ENCODE measurements at places on chromosomes 5 and 9.

DNA sequence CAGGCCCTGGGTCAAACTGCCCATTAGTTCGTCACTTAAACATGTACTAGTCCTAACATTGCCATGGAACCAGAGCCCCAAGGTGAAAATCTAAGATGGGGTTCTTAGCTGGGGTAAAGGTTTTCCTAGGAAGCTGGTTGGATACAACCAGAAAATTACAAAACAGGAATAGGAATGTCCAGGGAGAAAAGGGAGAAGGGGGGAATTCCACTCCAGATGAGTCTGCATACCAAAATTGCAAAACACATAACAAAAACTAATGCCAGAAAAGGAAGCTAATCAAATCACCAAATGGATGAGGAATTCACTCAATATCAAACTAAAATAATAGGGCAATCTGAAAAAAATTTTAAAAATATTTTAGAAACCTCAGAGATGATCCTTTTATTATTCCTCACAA, 396.2 kb downstream of the EFNA5 start:
- DNase-seq, result no peak

GRCh38 chr5:74738406-74738805, 28.5 kb downstream of the GFM2 start:
- DNase-seq, result no peak

GRCh38 chr9:21901546-21901945, 92.6 kb downstream of the CDKN2A start:
- no peak for DNase-seq

- DNase-seq, result no peak
Observed at GRCh38 chr5:37712750-37713149, 127.1 kb downstream of the GDNF start.

GRCh38 chr9:97557606-97558095, 56.2 kb downstream of the TMOD1 start:
- DNase-seq, result no peak

GRCh38 chr5:178661836-178662540, 35.1 kb upstream of the CLK4 start:
- no peak for DNase-seq

GRCh38 chr5:39146831-39147540, 72.4 kb downstream of the FYB1 start:
- no peak for DNase-seq

Measured in activated naive CD8-positive, alpha-beta T cell treated with anti-CD3 and anti-CD28 coated beads for 36 hours (primary cell).